NCI-H510A (cell line): ENCODE measurements at places on chromosomes 12 and 14.
A peak's percentile ranks its signal among the peaks of the same experiment; 100 is the strongest.

DNA sequence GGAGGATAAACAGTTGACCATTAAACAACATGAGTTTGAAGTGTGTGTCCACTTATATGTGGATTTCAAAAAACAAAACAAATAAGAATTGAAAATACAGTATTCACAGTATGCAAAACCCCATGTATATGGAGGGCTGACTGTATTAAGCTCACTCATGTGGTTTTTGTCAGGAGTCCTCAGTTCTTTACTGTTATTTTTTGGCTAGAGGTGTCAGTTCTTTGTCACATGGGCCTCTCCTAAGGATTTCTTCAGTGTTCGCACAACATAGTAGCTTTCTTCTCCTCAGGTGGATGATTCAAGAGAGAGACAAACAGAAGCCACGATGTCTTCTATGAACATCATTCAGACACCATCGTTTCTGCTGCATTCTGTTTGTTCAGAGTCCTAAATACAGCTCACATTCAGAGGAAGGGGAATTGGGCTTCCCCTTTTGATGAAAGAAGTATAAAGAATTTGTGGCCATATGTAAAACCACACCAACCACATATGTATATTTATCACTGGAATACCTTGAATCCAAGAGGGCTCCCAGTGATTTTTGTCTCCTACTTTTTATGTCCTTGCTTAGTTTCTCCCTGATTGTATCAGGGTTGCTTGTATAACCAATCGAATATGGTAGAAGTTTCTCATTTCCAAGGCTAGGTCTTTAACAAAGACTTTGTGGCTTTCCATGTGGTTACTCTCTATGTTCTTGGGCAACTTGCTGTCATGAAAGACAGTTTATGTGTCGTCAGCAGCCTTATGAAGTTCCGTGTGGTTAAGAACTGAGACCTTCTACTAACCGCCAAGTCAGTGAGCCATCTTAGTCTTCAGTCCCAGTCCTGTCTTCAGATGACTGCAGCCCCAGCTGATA is 18.9 kb downstream of the MNAT1 start:
- DNase-seq, result no peak

DNA sequence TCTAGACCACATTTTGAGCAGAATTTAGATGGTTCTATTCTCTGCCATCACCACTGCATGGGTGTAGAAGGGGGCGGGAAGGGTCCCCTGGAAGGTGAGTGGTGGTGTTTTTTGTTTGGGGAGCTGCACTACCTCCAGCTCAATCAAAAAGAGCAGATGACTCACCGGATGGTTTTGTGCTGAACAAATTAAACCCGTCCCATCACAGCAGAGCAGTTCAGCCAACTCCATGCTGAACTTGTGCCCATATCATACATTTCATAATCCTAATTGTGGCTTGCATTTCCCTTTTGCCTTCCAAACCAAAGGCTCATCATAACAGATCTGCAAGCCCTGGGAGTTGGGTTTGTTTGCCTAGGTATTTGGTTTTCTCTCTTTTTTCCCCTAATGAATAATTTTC is 53.0 kb upstream of the RPH3A start:
- DNase-seq, result no peak

DNA sequence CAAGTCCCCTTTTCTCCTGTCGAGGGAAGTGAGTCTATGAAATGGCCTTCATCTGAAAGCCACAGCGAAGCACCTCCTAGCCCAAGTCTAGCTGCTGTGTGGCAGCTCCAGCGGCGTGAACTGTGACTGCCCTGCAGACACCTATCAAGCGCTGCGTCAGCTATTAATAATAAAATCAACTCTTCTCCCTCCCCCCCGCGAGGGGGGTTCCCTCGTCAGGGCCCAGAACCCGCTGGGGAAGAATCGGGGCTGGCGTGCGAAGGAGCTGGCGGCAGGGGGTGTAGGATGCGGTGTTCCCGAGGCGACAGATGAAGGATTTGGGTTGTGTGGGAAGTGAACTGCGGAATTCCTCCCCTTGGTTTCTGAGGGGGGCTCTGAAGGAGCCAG is 662 bp upstream of the ATP2A2 start:
- no peak for DNase-seq

GRCh38 chr14:104681689-104682074 is 7.7 kb upstream of the INF2 start:
- DNase-seq, result peak; percentile 50

GRCh38 chr12:129401572-129401971 is 502.3 kb downstream of the TMEM132D start:
- DNase-seq, result no peak

DNA sequence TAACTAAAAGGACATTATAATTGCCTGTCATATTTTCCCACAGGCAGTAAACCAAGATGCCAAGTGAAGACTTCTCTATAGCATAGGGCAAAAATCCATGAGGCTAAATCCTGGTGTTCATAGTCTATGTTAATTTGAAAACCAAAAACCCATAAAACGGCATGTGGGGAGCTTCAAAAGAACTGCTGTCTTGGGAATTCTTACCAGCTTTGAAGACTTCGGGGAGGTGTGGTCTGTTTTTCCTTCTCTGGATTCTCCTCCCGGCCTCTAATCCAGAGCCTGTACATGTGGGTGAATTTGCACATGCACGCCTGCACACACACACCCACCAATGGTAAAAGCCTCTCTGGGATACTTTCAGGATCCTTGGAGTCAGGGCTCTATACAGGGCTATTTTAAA is 61.9 kb upstream of the IFNG-AS1 start:
- no peak for DNase-seq

- DNase-seq, result no peak
These were observed 279.0 kb downstream of the IPO8 start for GRCh38 chr12:30416631-30417030.

DNA sequence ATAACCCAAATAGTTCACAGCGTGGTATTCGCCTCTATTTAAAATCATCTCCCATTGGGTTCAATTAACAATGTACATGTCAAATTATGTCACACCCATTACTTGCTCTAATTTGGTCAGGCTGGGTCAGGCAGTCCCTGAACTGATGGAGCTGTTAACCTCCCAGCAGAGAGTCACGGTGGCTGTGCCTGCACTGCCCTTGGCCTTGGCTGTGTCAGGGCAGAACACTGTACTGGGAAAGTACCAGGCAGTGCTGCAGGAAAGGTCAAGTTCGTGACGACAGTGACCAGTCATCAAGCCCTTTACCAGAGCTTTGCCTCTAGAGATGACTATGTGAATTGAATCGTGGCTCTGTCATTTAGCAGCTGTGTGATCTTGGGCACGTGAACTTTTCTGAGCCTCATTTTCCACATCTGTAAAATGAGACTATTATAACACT is 100.0 kb downstream of the ARF6 start:
- DNase-seq, result no peak

DNA sequence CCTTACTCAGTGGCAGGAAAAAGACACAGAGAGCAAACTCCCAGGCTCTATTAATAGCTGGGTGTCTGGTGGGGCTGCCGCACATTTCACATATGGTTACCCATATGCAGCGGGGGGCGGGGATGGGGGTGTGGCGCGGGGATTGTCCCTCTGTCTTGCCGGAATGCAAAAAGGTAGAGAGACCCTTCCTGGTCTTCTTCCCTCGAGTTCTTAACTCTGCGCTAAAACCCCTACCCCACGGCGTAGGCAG is 1.7 kb downstream of the PRMT8 start:
- DNase-seq, result no peak

DNA sequence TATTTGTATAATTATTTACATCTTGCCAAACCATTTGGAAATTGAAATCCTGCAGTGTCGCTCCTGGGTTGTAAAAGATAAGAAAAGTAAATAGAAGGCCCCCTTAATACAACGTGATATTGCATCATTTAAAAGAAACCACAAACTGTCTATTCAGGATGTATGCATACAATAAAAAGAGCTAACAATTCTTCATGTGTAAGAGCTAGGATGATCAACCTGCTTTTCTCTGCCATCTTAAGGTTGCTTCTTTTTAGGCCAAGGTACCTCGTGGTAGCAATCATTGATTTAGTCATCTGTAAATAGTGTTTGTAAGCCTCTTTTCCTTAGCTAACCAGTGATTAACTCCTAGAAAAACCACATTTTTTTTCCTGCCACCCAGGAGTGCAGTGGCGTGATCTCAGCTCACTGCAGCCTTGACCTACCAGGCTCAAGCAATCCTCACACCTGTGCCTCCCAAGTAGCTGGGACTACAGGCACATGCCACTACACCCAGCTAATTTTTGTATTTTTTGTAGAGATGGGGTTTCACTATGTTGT is 3.3 kb upstream of the USP44 start:
- no peak for DNase-seq

DNA sequence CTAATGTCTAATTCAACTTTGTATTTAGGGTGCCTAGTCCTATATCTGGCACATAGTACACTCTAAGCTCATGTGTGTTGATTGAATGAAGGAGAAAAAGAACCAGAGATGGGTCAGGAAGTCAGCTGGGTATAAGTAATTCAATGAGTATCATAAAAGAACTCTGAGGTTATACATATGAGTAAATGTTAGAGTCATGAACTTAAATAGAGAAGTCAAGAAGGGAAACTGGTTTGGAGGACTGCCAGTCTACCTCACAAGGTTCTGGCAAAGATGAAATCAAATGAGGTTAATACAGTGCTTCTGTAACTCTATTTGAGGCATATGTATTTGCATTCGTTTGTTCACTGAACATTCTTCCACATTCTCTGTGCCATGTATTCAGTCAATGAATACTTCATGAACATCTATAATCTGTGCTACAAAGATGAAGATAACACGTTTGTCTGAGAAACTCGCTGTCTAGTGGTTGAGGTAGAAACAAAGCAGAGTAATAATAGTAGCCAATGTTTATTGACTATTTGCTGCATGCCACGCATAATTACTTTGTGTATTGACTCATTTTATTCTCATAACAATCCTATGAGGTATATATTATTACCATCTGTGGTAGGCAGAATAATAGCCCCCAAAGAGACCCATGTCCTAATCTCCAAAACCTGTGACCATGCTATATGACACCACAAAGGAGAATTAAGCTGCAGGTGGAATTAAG is 88.9 kb downstream of the PTGER2 start:
- DNase-seq, result no peak

DNA sequence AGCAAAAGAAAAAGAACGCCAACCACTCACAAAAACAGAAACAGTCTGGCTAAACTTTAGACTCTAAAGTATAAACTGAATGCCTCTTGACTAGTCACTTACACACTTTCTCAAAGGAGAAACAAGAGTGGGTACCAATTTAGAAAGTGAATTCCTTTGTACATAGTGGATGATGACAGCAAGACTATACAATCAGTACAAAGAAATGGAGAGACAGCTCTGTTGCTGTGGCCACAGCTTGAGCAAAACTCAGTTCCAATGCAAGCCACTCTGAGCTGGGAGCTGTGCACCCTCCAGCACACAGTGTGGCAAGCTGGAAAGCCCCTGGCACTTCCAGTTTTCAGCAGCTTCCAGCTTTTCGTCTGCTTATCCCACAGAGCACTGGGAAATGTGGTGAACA is 21.7 kb downstream of the NT5DC3 start:
- DNase-seq, result no peak
